Tibial nerve (tissue), 4 donors: ENCODE measurements at places on chromosomes 1 and 21. TPM values are rescaled to one million over a fixed set of nuclear protein-coding genes. Genes with fewer than 3 reads are reported as not detected.

DNA sequence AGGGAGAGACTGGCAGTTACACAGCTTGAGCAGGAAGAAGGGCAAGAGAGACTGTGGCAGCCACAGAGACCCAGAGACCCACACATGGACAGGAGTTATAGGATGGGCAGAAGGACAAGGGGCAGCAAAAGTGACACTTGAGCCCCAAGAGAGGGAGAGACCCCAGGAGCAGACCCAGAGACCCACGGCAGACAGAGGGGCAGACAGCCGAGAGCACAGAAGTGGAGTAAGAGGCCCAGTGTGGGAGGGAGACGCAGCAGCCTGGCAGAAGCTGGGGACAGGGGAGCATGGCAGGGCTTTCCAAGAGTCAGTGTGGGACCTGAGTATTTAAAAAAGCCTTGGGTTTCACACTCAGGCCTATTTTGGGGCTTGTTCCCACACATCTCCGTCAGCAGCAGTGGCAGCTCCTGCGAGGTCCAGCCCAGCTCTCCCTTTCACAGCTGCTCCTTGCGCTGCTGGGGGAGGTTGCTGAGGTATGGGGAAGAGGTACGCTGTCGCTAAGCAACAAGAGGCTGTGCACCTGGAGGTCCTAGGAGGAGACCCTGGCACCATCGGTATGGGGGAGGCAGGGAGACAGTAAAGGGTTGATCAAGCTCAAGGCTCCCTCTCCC lies 9.0 kb upstream of the MEF2D start:
- no peak for DNase-seq

DNA sequence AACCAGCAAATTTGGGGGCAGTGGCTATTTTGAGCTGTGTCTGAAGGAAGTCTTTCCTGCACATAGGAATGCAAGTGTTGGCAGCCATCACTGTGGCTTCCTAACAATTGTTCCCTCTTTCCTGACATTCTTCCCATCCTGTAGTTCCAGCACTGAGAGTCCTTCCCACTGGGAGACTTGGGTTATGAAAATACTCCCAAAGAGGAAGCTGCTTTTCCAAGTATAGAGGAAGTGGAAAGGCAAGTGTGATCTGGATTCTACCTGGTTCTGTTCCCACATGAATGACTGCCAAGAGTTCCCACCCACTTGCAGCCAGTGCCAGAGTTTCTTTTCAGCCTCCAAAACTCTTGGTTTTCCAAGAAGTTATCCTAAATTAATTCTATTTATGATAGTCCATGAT lies 98.5 kb upstream of the CD53 start:
- no peak for DNase-seq

ATP1A2 gene
- 206 TPM for total RNA-seq

CFAP57 gene
- 0.21 TPM for total RNA-seq

HSPB7 gene
- total RNA-seq, result 23.7 TPM

CTSS gene
- total RNA-seq, result 30.8 TPM
